Colonic mucosa (tissue), 4 donors: ENCODE measurements at places on chromosomes 16 and 17.

DNA sequence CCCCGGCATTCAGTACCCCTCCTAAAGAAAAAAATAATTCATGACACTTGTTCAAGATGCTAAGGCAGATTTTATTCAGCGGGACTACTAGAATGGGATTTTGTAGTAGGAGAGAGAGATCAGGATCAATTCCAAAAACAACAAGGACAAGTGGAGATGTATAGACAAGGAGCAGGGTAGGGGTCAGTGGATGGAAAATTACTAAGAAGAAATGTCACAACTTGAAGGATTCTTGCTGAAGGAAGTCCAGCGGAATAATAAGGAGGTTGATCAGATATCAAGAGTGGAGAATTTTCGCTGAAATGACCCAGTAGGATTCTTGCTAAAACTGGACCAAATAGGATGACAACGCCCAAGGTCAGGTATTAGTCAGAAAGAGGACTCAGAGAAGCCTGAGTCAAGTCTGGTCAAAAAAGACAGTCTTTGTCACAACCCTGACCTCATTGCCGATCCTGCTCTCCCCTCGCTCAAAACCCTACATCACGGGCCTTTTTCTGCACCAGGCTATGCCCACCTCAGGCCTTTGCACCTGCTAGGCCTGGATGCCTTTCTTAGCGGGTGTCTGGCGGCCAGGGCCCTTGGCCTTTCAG, 36.9 kb downstream of the MMD start:
- DNase-seq: no peak

DNA sequence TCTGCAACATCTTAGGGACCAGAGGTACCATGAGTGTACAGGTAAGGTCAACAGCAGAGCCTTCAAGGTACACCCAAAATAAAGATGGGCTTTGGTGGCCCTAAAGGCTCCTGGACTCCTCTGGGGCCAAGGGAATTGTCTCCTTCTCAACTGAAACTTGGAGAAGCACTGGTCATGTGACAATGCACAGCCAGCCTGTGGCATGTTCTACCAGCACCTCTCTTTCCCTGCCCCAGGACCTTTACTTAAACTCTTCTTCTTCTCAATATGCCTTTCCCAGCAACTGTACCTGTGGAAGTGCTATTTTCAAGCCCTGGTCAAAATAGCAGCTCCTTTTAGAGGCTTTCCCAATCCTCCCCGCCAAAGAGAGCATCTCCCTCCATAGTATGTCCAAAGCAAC, 28.4 kb downstream of the PIPOX start:
- DNase-seq: no peak

GRCh38 chr17:13785981-13786598, 184.4 kb upstream of the HS3ST3A1 start:
- DNase-seq: no peak

- DNase-seq: no peak
These were observed 67.3 kb downstream of the OR1D5 start for GRCh38 chr17:2995886-2996809.

- peak; percentile 70 for DNase-seq
These were observed 8.5 kb downstream of the CHTF8 start for GRCh38 chr16:69123910-69124309.

DNA sequence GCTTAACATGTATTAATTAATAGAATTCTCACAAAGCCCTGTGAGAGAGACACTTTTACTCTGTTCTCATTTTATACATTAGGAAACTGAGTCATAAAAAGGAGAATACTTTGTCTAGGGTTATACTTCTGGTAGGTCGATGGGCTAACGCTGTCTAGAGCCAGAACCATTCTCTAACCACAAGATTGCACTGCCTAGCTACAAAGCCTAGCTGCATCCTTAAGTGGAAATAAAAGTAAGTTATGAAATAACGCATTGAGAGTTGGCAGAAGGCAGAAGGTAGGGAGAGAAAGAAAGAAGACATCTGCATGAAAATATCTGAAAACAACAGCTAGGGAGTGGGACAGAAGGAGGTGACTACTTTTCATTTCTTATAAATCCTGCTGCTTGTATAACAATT, 33.2 kb downstream of the IRX6 start:
- no peak for DNase-seq

- no peak for DNase-seq
These were observed 10.1 kb upstream of the KREMEN2 start for GRCh38 chr16:2953706-2954627.

DNA sequence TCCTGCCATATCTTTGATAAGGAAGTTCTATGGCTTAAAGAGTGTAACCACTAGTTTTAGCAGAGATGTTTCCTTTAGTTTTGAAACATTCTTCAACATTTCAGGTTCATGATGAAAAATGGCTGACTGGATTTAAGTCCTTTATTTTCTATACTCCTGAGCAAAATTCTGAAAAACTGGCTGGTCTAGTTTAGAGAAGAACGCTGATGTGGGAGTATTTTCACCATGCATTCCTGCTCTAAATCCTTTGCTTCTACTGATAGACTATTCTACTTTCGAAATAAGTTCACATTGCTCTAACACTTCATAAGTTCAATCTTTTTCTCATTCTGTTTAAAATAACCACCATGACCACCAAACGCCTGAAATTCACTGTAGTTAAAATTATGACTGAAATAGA, 281.9 kb downstream of the FTO start:
- DNase-seq: no peak

GRCh38 chr16:30666681-30667080, 8.4 kb downstream of the FBRS start:
- no peak for DNase-seq

- no peak for DNase-seq
These were observed 15.5 kb downstream of the UTS2R start for GRCh38 chr17:82386881-82387704.

GRCh38 chr17:33901085-33901484, 354.0 kb upstream of the CCL2 start:
- no peak for DNase-seq

DNA sequence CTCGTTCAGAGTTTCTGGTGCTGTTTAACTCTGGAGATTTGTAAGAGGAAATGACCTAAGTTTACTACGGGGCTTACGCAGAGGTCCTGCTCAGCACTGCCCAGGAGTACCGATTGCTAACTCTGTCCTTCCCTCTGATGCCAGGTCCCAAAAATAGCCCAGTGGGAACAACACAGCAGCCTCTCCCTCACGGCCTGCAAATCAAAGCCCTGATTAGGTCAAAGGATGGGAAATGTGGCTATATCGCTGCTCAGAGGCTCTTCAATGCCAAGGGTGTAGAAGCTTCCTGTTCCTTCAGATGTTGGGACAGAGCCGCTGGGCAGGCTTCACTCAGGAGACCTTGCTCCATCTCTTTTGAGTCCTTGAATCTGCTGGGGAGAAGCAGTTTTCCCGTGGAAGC, 174.2 kb upstream of the KCNJ16 start:
- DNase-seq: no peak

DNA sequence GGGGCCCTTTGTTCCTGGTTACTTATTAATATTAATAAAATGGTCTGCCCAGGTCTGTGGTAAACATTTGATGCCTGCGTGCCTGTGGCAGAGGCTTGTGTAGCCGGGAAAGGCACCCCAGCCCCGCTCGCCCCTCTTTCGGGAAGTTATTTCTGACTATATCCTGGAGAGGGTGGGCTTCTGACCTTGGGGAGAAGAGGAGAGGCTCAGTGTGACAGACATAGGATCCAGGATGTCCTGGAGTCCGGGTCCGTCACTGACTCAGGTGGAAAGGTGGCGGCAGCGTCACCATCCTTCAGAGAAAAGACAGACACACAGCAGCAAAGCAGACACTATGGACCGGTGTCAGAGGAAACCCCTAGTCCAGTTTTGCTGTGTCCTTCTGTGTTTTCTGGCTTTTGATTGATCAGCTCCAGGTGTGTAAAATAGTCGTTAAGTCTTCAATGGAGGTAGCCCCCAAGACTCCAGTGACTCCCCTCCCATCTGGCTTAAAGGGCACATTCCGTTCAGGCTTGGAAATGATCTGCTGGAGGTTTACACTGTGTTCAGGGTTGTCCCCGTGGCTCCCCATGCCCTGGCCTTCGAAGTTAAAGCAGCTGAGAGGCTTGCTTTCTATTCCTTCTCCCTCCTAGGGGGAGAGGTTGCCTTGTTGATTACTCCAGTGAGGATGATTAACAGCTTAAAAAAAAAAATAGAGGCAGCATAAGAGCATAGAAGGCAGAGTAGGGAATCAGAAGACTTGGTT, 81.6 kb downstream of the CCDC182 start:
- DNase-seq: no peak

DNA sequence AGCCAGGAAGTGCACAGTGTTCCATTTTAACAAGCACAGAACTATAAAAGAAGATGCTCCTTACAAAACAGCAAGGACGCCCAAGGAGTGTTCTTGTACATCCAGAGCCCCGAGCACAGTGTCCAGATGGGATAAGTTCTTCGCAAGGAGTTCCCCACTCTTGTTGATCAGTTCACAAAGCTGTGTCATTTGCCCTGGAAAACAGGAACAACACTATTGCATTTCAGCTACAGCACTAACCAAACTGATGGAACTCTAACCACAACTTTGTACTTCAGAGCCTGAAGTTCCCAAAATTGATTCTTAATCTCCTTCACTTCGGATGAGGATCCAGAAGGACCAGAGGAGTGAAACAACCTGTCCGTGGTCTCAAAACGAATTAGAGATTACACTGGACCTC, 5.1 kb downstream of the COPS3 start:
- DNase-seq: no peak

DNA sequence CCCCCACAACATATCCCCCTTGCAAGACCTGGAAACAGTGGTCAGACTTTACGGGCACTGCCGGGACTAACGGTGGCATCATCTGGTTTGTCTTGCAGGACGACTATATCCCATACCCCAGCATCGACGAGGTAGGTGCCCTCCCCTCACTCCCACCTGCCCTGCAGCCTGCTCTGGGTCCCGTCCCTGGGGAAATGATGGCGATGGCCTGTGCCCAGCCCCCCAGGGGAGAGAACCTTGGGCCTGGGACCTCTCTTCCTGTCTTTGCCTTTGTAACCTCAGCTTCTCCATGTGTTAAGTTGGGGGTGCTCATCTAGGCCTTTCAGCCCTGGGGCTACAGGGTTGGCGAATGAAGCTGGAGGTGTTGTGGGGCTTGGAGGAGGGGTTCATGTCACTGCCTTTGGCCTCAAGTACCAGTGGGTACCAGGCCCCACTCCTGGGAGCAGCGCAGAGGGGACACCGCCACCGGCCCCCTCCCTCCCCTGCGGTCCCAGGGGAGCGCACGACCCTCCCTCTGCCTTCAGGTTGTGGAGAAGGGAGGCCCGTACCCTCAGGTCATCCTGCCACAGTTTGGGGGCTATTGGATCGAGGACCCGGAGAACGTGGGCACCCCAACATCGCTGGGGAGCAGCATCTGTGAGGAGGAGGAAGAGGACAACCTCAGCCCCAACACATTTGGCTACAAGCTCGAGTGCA, 99.9 kb downstream of the OR1D5 start:
- no peak for DNase-seq

- no peak for DNase-seq
These were observed 3.4 kb upstream of the THUMPD1 start for GRCh38 chr16:20744922-20745440.

DNA sequence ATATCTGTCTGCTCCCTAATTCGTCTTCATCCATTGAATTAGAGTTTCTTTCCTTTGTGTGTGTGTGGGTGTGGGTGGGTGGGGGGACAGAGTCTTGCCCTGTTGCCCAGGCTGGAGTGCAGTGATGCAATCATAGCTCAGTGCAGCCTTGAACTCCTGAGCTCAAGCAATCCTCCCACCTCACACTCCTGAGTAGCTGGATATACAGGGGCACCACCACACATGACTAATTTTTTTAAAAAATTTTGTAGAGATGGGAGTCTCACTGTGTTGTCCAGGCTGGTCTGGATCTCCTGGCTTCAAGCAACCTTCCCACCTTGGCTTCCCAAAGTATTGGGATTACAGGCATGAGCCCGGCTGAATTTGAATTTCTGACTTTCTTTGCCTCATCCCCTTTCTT, 34.5 kb upstream of the MED13 start:
- no peak for DNase-seq

DNA sequence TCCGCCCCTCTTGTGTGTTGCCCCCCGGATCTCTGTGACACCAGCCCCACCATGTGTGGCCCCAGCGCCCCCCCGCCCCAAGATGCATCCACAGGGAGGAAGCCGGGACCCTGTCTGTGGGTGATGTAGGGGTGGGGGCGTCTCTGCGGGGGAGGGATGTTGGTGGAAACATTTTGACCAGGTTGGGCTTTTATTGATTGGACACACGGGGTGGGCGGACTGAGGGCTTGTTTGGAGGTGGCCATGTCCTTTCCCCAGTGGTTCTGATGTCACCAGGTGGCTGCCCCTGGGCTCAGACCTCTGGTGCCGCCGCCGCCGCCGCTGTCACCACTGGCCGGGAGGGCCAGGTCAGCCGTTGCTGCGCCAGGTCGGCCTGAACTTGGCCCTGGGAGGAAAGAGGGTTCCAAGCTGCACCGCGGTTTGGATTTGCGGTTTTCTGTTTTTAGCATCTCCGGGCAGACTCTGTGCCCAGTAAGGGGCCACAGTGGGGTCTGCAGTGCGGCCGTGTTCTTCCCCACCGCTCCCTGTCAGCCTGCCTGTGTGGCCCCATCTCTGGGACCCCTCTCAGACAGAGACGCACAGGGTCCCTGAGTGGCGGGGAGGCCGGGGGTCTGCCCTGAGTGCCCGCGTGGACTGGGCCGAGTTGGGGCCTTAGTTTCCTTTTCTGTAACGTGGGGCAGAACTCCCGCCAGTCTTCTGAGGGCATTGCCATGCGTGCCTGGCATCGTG, 19.8 kb downstream of the GSE1 start:
- no peak for DNase-seq

DNA sequence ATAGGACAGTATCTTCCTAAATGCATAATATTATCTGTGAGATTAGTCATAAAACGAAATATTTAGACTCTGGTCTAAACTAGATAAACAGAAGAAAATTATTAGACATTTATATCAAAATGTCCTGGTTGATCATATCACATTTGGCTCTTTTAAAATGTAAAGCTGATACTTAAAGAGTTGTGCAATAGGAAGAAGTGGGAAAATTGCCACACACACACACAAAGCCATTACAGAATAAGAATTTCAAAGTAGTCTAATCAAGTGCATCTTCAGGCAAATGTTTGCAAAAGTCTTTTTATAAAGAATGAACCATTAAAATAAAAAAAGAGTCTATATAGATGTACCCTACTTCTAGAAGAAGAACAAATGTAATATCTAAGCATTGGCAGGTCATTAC, 301.7 kb downstream of the KIF2B start:
- DNase-seq: no peak

DNA sequence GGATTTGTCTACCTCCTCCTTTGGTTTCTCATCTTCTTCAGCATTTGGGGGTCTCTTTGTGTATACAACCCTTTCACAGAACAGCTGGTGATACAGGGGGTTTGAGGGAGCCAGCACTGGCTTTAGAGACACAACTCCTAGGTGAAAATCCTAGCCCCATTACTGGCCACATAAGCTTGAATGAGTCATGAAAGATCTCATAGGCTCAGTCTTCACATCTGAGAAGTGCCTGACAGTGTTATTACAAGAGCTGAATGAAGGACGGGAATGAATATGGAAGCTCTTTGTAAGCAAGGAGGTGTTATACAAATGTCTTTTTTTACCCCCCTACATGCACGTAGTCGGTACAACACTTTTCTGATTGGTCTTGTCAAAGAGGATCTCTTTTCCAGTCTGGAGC, 1.7 kb upstream of the B4GALNT2 start:
- DNase-seq: no peak
